ENCODE measurements at places on chromosomes 1 and 21.

GRCh38 chr1:39348278-39348677 lies 143.2 kb upstream of the BMP8A start:
- DNase-seq: no peak

DNA sequence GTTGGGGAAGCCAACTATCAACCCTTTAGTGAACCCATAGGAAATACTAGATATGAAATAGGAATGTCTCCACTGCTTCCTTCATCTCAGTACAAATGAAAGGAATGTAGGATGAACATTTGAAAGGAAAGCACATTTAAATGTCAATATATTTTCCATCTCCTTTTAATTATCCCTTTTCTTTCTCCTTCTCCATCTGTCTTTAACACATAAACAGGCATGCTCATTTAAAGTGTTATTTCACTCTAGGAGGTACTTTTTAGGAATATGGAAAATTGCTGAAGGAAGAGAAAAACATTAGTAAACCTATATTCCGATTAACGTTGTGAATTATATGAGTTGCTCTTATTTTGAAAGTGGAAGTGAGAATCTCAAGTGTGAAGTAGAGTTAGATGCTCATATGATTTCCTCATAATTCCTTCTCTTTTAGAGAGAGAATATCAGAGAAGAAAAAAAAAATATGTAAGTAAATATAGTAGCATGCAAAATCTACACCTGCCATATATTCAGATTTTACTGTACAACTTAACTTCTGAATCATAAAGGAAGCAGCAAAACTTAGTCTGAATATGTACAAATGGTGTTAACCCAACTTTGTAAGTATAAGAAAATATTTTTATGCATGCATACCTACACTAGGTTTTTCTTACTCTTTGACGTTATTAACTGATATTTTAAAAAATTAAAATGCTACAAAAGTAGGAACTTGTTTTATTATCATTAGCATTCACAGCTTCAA lies 406.9 kb upstream of the B3GALT2 start:
- no peak for DNase-seq

DNA sequence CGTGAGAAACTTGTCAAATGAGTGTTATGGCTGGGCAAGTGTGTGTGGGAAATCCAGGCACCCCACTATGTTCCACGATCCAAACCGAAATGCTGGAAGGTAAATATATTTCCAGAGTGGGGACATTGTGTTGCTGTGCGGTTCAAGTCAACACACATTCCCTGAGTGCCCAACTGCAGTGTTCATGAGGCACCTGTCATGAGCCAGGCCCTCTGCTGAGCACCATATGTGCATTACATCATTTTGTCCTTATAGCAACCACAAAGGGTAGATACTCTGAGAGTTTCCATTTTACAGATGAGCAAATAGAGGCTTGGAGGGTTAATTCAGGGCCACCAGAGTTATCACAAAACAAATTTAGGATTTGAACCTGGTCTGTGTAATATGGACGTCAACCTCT lies 59.9 kb upstream of the SOD1 start:
- no peak for DNase-seq

- no peak for DNase-seq
Observed at GRCh38 chr1:5661196-5662085, 330.8 kb downstream of the NPHP4 start.

GRCh38 chr1:167423684-167424619 lies 94.4 kb downstream of the CD247 start:
- no peak for DNase-seq

DNA sequence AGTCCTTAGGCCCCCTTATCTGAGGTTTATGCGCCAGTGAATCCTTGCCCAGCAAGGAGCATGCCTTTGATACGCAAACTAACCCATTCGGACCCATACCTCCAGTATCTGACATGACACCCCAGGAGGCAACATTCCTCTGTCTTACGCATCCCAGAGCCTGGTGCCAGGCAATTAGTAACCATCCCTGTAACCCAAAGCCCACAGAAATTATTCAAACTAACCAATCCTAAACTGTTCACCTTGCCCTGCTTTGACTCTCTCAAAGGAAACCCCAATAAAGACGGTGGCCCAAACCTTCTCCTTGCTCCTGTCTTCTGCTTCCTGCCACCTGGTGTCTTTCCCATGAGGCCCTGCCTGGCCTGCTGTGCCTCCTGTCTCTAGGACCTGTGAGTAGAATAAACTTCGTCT lies 36.4 kb downstream of the ZNF496 start:
- DNase-seq: no peak
